Progenitor cell of endocrine pancreas (in vitro differentiated cells): ENCODE measurements at places on chromosomes 2 and 18. TPM values are rescaled to one million over a fixed set of nuclear protein-coding genes. Genes with fewer than 3 reads are reported as not detected.

- H3K36me3 ChIP-seq: peaks cover 63% of the 10 kb centered on the region
- no peak for DNase-seq
- H3K4me1 ChIP-seq: no peaks in the 10 kb centered on the region
- H3K4me3 ChIP-seq: no peak overlapping the region
- no peaks in the 10 kb centered on the region for H3K27me3 ChIP-seq
Observed at GRCh38 chr18:27094621-27095020, 90.5 kb downstream of the CHST9 start.

The TUBA4B gene
- total RNA-seq: not detected in 2 replicates

DNA sequence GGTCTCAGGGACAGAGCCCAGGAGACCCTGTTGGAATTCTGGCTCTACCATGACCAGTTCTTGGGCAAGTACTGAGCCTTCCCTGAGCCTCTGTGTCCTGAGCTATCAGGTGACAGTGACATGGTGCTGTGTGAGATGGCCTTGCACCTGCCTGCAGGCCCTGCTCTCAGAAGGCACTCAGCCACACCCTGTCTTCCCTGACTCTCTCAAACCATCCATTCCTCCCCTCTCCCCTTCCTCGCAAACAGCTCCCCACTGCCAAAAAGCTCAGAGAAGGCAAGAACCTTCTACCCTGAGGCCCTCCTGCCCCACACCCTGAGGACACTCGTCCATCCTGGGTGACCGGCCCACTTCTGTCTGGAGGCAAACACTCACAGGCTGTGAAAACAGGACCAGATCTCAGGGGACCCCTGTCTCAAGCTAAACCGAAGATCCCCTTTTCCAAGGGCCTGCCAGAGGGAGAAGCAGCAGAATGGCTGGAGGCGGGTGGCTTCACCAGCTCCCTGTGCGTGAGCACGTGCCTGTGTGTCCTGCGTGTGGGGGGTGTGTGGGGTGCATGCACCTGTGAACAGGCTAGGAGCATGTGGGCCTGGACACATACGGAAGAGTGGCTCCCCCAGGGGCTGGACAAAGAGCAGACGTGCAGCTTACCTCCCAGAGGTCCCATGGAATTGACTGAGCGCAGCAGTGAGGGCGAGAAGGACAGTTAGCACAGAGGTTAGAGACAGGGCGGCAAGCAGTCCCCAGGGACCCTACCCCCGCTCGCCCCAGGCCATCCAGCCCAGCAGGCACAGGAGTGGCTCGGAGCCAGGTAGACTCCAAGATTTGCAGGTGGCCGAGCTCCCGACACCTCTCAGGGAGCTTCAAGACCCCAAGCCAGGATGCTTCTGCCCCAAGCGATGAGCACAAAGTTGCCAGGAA is 53.9 kb downstream of the BIN1 start:
- H3K36me3 ChIP-seq: peaks cover 3% of the 10 kb centered on the region
- no peak overlapping the region for H3K4me3 ChIP-seq
- H3K4me1 ChIP-seq: peaks cover 1% of the 10 kb centered on the region
- no peaks in the 10 kb centered on the region for H3K27me3 ChIP-seq
- DNase-seq: no peak

The PLB1 gene
- total RNA-seq: 0.65 and 0.78 TPM in 2 replicates

- H3K27ac ChIP-seq: no peak overlapping the region
- DNase-seq: no peak
- peaks cover 14% of the 10 kb centered on the region for H3K4me1 ChIP-seq
- H3K27me3 ChIP-seq: no peaks in the 10 kb centered on the region
- H3K36me3 ChIP-seq: no peaks in the 10 kb centered on the region
Observed at GRCh38 chr2:85534099-85534498, 4.9 kb upstream of the MAT2A start.

The DNAJC5G gene
- not detected in 2 replicates for total RNA-seq

- H3K4me3 ChIP-seq: peak overlapping the region; percentile 31
- H3K27me3 ChIP-seq: no peaks in the 10 kb centered on the region
- peaks cover 14% of the 10 kb centered on the region for H3K36me3 ChIP-seq
- H3K27ac ChIP-seq: peak overlapping the region; percentile 98
Observed at GRCh38 chr2:218282173-218282991, 9.9 kb downstream of the TMBIM1 start.

DNA sequence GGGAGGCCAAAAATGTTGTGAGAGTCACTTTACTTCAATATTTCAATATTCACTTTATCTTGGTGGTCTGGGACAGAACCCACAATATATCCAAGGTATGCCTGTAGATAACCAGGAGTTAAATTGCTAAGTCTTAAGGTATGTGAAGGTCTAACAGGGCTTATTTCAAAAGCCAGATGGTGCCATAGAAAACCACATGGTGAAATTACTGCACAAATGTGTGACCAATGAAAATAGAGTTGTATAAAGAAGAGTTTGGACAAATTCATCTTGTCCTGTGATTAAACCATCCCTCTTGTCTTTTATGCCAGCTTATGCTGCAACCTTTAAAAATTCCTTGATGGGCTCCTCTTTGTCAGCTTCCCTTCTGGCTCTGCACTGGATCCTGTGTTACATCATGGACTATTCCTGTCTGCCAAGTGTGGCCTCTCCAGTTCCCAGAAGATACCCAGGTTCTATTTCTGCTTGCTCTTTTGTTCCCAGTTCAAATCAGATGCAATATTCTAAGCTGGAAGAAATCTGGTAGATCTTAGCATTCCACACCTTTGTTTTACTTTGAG is 46.8 kb downstream of the ANTXR1 start:
- no peak for DNase-seq
- peaks cover 28% of the 10 kb centered on the region for H3K36me3 ChIP-seq
- H3K4me3 ChIP-seq: no peak overlapping the region
- peaks cover 20% of the 10 kb centered on the region for H3K4me1 ChIP-seq
- no peak overlapping the region for H3K27ac ChIP-seq

DNA sequence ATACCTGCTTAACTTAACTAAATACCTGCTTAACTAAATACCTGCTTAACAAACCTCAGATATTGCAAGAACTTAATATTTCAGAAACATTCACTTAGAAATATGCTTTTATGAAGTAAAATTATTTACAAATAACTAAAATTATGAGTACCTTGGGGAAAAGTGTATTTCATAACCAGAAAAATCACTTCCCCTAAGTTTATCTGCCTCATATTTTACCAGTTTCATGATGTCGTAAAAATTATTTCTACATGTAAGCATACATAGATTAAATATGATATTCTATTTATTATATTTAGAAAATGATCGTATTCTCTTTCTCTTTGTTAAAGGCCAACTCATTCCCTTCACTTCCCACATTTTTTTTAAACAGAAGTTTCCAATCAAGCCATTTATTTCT is 41.5 kb upstream of the DSC1 start:
- H3K4me3 ChIP-seq: no peak overlapping the region
- no peak overlapping the region for H3K27ac ChIP-seq
- no peak for DNase-seq

- no peak overlapping the region for H3K27ac ChIP-seq
- peaks cover 3% of the 10 kb centered on the region for H3K36me3 ChIP-seq
- H3K27me3 ChIP-seq: no peaks in the 10 kb centered on the region
- peaks cover 5% of the 10 kb centered on the region for H3K4me1 ChIP-seq
- no peak for DNase-seq
- no peak overlapping the region for H3K4me3 ChIP-seq
Observed at GRCh38 chr18:785242-785641, 26.8 kb downstream of the YES1 start.

DNA sequence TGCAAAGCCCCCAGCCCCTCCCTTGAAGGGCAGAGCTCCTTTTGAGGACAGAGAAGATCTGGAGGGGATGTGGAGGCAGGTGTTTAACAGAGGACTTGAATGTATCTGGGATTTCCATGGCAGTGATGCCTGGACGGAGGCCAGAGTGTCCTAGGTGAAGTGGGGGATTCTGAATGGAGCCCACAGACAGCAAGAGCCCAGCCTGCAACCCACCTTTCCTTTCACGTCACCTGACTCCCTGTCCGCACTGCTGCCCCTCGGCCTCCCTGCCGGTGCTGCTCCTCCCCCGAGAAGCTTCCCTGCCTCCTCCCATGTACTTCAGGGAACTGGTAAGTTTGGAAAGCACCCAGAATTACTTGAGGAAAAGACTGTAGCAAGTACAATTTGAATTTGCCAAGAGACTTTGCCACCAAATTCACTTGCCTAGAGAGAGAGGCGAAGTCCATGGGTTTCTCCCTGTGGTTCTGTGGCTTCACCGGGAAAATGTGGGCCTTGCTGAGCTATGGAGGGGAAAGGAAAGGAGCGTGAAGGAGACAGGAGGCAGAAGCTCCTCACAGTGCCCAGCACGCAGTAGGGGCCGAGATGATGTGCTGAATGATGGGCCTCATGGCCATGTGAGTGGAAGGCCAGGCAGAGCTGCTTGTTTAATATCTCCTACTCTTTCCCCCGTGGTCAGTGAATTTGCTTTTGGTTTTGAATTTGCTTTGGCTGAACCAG is 13.9 kb upstream of the ASPRV1 start:
- H3K27me3 ChIP-seq: peaks cover 4% of the 10 kb centered on the region
- H3K4me1 ChIP-seq: peaks cover 2% of the 10 kb centered on the region
- no peak overlapping the region for H3K27ac ChIP-seq
- H3K4me3 ChIP-seq: no peak overlapping the region
- no peak for DNase-seq

The CCDC85A gene
- 1.1 TPM in 2 replicates for total RNA-seq

DNA sequence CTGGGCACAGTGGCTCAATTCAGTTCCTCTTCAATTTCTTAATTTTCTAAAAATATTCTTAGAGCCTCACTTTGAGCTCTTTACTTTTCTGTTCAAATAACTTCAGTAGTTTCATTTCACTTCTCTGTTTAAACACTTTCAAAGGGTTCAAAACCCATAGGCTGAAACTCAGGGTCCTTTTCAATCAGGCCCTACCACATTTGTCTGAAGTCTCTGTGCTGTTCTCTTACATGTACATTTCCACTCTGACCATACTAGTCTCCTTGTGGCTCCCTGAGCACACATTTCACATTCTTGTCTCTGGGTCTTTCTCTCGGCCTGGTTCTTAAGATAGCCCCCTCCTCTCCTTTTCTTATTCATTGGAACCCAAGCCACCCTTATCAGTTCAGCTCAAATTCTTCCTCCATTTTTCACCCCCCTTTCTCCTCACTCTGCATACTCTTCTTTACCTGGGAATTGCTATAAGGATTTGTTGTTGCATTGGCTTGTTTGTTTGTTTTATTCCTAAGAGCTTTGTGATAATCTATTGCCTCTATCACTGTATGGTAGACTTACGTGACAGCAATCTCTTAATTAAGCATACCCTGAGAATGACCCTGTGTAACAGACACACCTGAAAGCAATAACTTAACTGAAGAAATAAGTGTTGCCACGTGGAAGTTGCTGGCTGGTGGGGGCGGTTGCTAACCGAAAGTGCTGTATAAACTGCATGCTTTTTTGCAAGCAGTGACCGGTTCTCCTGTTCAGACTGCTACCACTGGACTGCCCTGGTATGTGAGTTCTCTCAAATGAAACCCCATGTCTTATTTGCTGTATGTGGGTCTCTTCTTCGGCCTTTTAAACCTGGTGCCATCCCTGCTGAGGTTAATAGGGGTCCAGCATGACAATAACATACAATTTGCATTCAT is 27.7 kb upstream of the ACADL start:
- no peaks in the 10 kb centered on the region for H3K27me3 ChIP-seq
- H3K4me3 ChIP-seq: no peak overlapping the region
- H3K27ac ChIP-seq: peak overlapping the region; percentile 60
- DNase-seq: no peak

- H3K36me3 ChIP-seq: no peaks in the 10 kb centered on the region
- peaks cover 41% of the 10 kb centered on the region for H3K27me3 ChIP-seq
- H3K27ac ChIP-seq: no peak overlapping the region
- DNase-seq: no peak
Observed at GRCh38 chr2:238158018-238158508, 707 bp upstream of the ERFE start.

GRCh38 chr2:2464094-2464493 is 133.0 kb upstream of the MYT1L start:
- no peaks in the 10 kb centered on the region for H3K36me3 ChIP-seq
- no peak for DNase-seq
- H3K4me1 ChIP-seq: no peaks in the 10 kb centered on the region

- no peaks in the 10 kb centered on the region for H3K36me3 ChIP-seq
- H3K27me3 ChIP-seq: no peaks in the 10 kb centered on the region
- no peak for DNase-seq
- no peak overlapping the region for H3K4me3 ChIP-seq
Observed at GRCh38 chr18:80229363-80229762, 18.0 kb downstream of the PARD6G start.

The TWSG1 gene
- total RNA-seq: 38.1 and 40.4 TPM in 2 replicates

GRCh38 chr2:182618672-182619079 is 97.4 kb upstream of the DNAJC10 start:
- H3K36me3 ChIP-seq: no peaks in the 10 kb centered on the region
- DNase-seq: no peak
- H3K4me3 ChIP-seq: no peak overlapping the region
- H3K27ac ChIP-seq: no peak overlapping the region
- peaks cover 7% of the 10 kb centered on the region for H3K4me1 ChIP-seq

DNA sequence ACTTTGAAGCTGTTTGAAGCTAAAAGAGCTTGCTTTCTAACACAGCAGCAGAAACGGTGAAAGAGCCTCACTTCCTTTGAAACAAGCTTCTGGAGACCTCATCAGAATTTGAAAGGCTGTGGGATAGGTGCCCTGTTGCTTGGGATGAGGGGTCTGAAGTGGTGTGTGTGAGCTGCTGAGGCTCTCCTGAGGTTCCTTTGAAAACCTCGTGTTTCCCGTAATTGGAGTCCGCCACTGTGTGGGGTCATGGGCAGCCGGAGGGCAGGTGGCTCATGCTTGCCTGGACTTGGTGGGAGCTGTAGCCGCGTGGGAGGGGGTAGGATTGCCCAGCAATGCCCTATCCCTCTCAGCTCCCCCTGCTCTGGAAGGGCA is 34.4 kb downstream of the CABLES1 start:
- H3K27ac ChIP-seq: no peak overlapping the region
- no peak for DNase-seq
- H3K4me1 ChIP-seq: no peaks in the 10 kb centered on the region
- peaks cover 42% of the 10 kb centered on the region for H3K27me3 ChIP-seq
- H3K4me3 ChIP-seq: no peak overlapping the region

The DSC1 gene
- total RNA-seq: not detected in 2 replicates

The SRD5A2 gene
- total RNA-seq: 0.07 TPM in 1 of 2 replicates, not detected in the other

The ICOS gene
- not detected in 2 replicates for total RNA-seq

The UCN gene
- total RNA-seq: 2.0 and 2.4 TPM in 2 replicates

The ELP2 gene
- total RNA-seq: 111 TPM in 2 replicates

The CNDP1 gene
- 0.29 and 0.38 TPM in 2 replicates for total RNA-seq

The AGAP1 gene
- total RNA-seq: 43.3 and 47.2 TPM in 2 replicates

GRCh38 chr2:236014408-236015131 is 153.6 kb downstream of the GBX2 start:
- H3K36me3 ChIP-seq: peaks cover 4% of the 10 kb centered on the region
- peaks cover 10% of the 10 kb centered on the region for H3K27me3 ChIP-seq
- H3K4me1 ChIP-seq: peaks cover 11% of the 10 kb centered on the region
- no peak overlapping the region for H3K27ac ChIP-seq
- no peak overlapping the region for H3K4me3 ChIP-seq

The FOXI3 gene
- total RNA-seq: 0.57 and 0.98 TPM in 2 replicates

The CRYGC gene
- total RNA-seq: not detected in 2 replicates
